Hematopoietic multipotent progenitor cell treated with erythropoietin and hydrocortisone succinate and interleukin-3 and kit ligand, for 8 days (in vitro differentiated cells): ENCODE measurements at places on chromosomes 1 and 21.
A peak's percentile ranks its signal among the peaks of the same experiment; 100 is the strongest.

DNA sequence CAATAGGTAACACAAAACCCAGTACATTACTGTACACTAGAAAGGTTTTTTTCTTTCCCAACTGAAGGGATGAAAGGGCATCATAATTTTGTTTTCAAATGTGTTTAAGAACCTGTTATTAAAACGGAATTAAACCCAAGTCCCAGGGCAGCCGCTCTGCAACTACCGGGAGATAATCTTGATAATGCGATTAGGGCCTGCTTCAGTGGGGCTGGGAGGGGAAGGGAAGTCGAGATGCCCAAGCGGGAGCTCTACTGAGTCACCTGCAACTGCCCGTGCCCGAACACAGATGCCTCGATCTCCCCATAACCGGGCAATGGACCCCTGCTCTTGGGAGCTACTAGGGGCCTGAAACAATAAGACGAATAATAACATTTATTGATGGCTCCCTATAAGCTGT is 61.4 kb downstream of the KAZN start:
- DNase-seq = no peak

- DNase-seq = peak; percentile 40
Measured at GRCh38 chr1:235601104-235601503, 48.5 kb downstream of the GNG4 start.

- DNase-seq = peak; percentile 43
Measured at GRCh38 chr1:158830904-158831507, at the start of gene MNDA. MNDA (plus strand) TSS chr1:158831351; CDS start chr1:158842154, 10,803 bp downstream.

- DNase-seq = peak; percentile 69
Measured at GRCh38 chr21:42404539-42404938, 837 bp downstream of the UBASH3A start.

DNA sequence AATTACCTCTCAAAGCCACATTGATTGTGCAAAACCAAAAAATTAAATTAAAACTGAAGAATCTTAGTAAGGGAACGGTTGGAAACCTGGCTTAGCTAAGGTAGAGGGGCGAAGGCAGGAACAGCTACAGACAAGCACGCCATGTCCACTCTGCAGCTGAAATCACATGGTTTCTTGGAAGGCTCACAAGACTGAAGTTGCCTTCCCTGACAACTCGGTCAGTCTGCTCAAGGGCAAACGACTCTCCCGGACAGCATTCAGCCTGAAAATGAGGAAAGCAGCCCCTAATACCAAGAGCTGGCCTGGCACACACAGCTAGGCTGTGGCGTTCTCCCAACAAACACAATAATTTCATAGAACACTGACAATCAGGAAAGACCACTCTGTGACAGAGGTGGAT is 22.7 kb upstream of the BECN2 start:
- DNase-seq = no peak

DNA sequence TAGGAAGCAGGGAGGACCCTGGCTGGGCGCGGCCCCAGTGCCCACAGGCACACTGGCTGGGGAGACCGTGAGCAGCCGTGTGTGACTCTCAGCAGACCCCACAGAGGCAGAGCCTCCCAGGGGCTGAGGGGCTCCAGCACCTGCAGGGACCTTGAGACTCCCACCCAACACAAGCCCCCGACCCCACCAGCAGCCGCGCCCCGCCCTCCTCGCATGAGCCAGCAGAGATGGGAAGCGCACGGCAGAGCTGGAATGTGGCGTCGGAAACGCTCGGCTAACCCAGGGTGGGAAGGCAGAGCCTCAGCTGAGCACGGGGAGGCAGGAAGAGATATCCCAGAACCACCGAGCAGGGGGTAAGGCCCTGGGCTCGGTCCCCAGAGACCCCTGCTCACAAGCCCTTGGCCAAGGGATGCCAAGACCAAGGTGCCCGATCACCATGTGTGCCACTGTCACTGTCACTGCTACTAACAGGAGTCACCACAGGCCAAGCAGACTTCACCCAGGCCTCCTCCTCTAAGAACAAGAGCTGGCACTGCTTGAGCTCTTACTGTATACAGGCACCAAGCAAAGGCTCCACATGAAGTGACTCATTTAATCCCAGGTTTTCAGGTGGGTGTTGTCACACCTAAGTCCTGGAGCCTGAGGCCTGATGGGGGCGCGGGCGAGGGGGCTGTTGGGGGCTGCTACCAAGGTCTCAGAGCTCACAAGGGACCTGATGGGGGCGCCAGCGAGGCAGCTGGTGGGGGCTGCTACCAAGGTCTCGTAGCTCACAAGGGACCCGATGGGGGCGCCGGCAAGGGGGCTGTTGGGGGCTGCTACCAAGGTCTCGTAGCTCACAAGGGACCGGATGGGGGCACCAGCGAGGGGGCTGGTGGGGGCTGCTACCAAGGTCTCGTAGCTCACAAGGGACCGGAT is 20.1 kb downstream of the MEGF6 start:
- no peak for DNase-seq
